ENCODE measurements at places on chromosomes 1 and 21. TPM values are rescaled to one million over a fixed set of nuclear protein-coding genes. Genes with fewer than 3 reads are reported as not detected.

Gene SPRR4
- total RNA-seq, result not detected

Gene SLC2A5
- total RNA-seq, result not detected

Gene CHODL
- total RNA-seq, result not detected

Gene NUAK2
- 5.8 TPM for total RNA-seq

DNA sequence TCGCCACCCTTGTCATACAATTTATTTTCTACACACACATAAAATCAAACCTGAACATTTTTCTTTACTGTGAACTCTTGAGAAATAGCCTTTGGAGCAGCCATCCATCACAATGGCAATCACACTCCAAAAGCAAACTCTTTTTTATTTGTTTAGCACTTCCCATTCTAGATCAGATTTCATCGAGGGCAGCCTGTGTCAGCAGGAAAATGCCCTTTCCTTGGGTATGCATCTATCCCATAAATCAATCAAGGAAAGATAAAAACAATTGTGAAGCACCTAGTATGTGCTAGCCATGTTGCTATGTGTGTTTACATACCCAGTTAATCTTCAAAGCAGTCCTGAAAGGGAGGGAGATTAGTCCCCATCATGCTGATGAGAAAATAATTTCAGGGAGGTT, 484.1 kb upstream of the USP24 start:
- no peak for DNase-seq

- DNase-seq, result peak; percentile 62
Observed at GRCh38 chr1:241610056-241610815, 29.9 kb downstream of the CHML start.

GRCh38 chr1:235291599-235292091, 36.3 kb downstream of the ARID4B start:
- DNase-seq, result no peak
